ENCODE measurements at places on chromosomes 16 and 17.

- DNase-seq: no peak
Measured at GRCh38 chr17:77833769-77834168, 124.7 kb upstream of the TNRC6C start.

DNA sequence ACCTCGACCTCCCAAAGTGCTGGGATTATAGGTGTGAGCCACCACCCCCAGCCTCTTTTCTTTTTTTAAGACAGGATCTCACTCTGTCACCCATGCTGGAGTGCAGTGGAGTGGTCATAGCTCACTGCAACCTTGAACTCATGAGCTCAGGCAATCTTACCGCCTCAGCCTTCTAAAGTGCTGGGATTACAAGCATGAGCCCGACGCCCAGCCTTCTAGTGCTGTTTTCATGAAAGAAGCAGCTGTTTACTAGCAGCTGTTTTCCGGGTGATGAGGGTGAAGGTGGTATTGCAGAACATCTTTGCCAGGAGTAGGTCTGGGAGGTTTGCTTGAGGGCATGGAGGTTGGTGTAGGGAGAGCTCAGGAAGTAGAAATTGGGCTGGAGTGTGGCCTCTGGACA lies 2.0 kb downstream of the ADCY7 start:
- DNase-seq: no peak

GRCh38 chr16:16108759-16109158 lies 114.5 kb downstream of the ABCC6 start:
- no peak for DNase-seq

- no peak for DNase-seq
Measured at GRCh38 chr17:20092261-20092867, 83.2 kb downstream of the SPECC1 start.

DNA sequence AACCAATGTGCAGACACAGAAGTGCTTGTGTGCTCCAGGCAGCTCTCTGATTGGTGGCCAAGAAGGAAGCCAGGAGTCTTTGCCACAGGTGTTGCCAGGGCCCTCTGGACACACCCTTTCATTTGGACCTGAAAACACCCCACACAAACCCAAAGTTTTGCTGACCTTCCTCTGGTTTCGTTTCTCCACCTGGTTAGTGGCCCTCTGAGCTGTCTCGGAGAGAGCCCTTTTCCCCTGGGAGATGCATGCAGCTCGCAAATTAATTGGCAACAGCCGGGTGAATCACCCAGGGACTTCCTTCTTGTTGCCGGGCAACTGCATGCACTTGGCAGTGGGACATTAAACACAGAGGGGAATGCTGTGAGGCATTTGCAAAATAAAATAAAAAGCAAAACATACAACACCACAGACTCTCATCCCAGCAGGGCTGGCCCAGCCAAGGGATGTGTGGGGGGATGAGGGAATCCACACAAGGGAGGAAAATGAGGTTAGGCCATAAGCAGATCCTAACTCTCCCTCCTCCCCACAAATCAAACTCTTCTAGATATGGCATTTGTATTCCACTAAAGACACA lies 286.6 kb downstream of the SOX9 start:
- DNase-seq: peak; percentile 95

DNA sequence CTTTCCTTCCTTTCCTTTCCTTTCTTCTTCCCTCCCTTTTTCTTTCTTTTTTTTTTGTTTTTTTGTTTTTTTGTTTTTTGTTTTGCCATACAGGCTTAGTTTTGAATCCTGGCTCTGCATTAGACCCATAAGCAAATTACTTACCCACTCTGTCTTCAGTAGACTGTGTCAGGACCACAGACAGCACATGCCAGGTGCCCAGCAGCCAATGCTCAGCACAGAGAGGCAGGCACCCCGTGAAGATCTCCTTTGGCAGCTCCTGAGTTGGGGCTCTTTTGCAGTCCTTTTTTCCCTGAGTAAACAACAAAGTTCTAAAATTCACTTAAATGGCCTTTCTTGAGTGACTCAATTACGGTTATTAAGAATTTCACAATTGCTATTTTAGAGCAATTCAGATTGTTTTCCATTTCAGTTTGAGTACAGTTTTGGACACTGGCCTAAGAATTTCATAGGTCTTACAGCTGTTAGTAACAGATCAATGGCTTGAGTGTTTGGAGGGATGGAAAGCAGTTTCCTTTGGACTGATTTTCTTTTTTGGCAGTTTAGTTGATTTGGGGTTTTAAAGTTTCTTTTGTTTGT lies 26.2 kb upstream of the SLC5A11 start:
- no peak for DNase-seq

- DNase-seq: no peak
Measured at GRCh38 chr16:87445486-87445885, 47.3 kb downstream of the ZCCHC14 start.

- DNase-seq: no peak
Measured at GRCh38 chr16:48537909-48538745, 71.9 kb downstream of the N4BP1 start.

- no peak for DNase-seq
Measured at GRCh38 chr17:4583782-4584100, 588 bp upstream of the SMTNL2 start.

DNA sequence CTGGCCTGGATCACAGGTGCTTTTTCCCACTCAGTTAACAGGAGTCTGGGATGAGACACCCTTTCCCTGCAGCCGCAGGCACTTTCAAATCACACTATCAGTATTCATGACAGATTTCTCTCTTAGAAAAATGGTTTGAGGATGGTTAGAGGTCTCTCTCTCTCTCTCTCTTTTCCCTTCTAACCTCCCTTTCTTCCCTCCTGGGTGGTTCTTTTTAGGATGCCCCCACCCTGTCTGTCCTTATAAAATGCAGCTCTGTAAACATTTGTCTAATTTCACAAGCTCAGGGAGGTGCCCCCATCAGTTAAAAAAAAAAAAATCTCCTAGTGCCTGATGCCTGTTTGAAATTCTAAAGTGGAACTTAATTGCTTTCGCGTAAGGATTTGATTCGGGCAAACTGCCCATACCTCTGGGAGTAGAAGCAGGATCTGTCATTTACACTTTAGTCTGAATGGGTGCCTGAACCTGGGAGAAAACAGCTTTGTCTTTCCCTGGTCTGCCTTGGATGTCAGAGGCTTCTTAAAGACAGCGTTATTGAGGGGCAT lies 158.8 kb downstream of the CCDC182 start:
- no peak for DNase-seq

GRCh38 chr16:8941718-8942344 lies 21.9 kb downstream of the USP7 start:
- DNase-seq: no peak

DNA sequence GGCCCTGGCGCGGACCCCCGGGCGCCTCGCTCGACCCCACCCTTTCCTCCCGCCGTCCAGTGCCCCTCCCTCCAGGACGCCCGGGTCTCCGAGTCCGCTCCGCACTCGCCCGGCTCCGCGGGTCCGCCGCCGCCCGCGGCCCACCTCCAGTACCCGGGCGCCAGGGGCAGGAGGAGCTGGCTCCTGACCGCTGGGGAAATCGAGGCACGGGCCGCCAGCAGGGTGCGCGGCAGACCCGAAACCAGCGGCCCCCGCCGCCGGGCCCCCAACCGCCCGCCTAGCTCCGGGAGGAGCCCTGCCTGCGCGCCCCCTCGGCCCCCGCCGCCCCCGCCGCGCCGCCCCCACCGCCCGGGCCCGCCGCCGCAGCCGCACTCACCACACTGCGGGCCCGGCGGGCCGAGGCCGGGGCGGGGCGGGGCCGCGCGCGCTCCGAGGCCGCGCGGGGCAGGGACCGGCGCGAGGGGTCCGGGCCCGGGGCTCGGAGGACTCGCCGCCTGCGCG lies 333 bp downstream of the MAFG start:
- no peak for DNase-seq

DNA sequence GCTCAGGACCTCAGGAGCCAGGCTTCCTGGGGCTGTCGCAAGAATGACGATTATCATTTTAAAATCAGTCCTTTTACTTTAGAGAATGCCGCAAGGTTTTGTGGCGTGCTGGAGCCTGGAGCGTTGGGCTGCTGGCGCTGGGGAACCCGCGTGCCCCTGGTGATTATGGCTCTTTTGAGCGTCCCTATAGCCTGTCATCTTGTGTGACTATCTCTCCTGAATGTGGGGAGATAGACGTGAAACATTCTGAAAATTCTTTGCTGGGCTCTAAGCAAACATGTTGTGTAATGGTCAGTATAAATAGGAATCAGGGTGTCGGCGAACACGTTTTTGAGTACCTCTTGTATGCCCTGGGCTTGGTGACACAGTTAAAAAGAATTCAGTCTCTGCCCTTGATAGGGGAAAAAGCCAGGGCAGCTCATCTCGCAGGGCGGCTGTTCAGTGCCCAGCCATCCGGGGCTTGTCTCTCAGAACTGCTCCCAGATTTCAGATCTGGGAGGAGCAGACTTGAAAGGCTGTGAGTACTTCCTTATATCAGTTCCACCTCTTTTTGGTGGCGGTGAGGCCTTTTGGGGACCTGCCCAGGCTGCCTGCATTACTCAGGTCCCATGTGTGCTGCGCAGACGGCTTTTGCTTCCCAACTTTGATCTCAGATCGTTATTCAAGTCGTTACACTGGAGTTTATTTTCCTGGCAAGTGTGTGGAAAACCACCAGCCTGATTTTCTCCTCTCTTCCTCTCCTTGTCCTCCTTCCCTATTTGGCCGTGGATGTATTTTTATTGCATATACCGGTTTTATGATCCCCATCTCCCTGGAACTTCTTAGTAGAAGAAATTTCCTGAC lies 973 bp downstream of the SLC7A6 start:
- DNase-seq: peak; percentile 83

DNA sequence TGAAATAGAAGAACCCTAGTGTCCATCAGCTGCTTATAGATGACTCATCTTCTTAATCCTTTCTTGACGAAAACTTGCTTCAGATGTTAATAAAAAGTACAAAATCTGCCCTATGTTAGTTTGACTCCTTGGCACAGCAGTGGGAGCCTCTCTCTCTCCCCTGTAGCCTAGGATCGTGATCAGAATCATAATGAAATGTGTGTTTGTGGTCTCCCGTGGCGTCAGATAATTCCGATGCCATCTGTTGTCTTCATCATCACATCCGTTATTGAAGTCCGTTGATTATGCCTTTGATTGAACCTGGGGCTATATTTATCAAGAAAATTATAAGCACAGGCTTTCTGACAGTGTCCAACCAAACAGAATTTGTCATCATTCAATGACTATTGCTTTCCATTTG lies 102.5 kb downstream of the BMERB1 start:
- DNase-seq: no peak

DNA sequence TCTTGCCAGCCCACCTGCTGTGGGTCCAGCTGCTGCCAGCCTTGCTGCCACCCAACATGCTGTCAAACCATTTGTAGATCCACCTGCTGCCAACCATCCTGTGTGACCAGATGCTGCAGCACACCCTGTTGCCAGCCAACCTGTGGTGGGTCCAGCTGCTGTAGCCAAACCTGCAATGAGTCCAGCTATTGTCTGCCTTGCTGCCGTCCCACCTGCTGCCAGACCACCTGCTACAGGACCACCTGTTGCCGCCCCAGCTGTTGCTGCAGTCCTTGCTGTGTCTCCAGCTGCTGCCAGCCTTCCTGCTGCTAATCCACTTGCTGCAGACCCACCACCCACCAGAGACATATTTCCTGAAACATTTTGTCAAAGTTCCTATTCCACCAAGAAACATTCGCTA lies 641 bp downstream of the KRTAP9-1 start:
- no peak for DNase-seq

GRCh38 chr16:49867796-49868668 lies 12.1 kb upstream of the ZNF423 start:
- no peak for DNase-seq

GRCh38 chr17:4492721-4493561 lies 5.7 kb upstream of the SPNS2 start:
- peak; percentile 75 for DNase-seq

DNA sequence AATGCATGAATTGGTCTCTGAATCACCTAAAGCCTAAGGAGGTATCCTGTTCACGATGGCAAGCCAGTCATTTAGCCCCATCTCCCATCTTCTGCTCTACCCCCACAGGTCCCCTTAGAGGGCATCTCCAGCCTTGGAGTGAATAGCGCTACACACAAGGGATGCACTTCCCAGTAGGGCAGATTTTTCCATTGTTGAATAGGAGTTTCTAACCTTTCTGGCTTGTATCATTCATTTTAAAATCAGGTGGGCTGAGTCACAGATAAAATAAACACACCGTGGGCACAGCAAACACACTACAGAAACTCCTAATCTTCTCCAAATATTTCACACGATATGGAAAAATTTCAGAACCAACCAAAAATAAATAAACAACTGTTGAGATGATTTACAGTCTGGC lies 201.2 kb upstream of the NOG start:
- DNase-seq: no peak

DNA sequence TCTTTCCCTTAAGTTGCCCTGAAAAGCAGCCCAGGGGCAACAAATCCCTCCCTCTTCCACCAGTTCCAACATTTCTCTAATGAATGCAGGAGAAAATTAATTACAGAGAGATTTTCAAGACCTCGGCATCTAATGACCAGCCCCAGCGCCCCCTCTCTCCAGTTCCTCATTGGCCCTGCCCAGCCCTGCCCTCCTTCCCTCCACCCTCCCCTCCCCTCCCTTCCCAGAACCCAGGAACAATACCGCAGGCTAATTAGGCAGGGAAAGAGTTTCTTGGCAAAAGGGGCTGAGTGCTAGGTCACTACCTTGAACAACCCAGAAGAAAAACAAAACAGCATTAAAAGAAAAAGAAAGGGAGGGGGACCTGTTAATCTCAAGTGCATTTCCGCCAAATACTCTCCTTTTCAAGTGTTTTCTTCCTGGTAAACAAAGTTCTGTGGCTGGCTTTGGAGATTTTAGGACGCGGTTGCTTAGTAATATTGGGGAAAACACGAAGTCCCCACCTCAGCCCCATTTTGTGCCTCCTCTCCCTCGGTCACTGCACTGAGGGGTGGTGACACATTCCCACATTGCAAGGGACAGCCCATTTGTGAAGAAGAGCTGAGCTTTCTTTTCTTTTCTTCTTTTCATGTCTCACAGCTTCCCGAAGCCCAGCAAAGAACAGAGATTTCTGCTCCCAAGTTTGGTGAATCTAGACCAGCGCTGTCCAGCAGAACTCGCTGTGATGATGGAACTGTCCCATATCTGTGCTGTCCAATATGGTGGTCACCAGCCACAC lies 215.4 kb downstream of the SOX9 start:
- DNase-seq: no peak

Data from foreskin keratinocyte (primary cell).